ENCODE measurements at places on chromosomes 16 and 17.

- DNase-seq, result no peak
Measured at GRCh38 chr17:73215447-73215846, 22.6 kb downstream of the COG1 start.

GRCh38 chr17:27216836-27217235 lies 77.1 kb upstream of the WSB1 start:
- no peak for DNase-seq

- no peak for DNase-seq
Measured at GRCh38 chr16:89324056-89325010, 106.8 kb downstream of the ZNF778 start.

DNA sequence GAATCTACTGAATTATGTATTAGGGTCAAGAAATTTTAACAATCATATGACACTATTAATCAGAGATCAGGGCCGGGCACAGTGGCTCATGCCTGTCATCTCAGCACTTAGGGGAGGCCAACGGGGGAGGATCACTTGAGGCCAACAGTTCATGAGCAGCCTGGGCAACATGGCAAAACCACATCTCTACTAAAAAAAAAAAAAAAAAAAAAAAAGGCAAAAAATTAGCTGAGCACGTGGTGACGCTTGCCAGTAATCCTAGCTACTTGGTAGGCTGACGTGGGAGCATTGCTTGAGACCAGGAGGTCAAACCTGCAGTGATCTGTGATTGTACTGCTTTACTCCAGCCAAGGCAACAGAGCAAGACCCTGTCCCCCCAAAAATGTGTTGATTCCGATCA lies 52.5 kb upstream of the CLEC3A start:
- no peak for DNase-seq

DNA sequence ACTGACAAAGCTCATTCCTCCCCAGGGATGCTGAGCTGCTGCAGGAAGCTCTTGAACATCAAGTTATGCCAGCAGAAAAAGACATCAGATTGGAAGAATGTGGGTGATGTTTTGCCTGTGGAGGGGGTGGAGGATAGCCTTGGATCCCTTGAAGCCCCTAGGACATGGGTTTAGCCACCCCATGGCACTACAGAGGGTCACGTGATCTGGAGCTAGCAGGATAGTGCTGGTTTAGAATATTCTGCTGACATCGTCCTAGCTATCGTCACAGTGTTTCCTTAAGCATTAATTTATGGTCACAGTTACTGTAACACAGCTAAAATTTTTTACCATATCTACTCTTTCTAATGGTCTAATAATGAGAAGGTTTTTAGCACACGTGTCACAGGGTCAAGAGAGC lies 20.2 kb upstream of the MON1B start:
- no peak for DNase-seq

- peak; percentile 27 for DNase-seq
Measured at GRCh38 chr16:79601931-79602627, 1.5 kb upstream of the MAF start.

DNA sequence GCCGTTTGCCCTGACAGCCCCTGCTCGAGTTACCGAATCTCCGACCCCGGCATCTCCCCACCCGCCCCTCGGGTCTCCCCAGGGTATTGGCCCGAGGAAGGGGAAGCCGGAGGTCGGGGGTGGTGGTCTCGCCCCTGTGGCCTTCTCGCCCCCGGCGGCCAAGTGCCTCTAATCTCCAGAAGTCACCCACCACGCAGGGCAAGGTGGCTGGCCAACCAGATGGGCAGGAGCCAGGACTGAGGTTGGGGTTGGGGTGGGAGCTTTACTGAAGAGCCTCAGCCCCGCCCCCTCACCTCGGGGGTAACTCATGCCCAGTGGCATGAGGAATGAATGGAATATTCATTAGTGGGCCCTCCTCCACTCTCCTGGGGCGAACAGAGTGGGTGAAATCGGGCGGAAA lies 637 bp downstream of the DHRS11 start:
- no peak for DNase-seq

Measured in GDM1 (cell line).